NCI-H2029 treated with DMSO at 0.1 percent for 48 hours (cell line): ENCODE measurements at places on chromosomes 2 and 18.

GRCh38 chr2:227782804-227783203 is 30.8 kb upstream of the CCL20 start:
- no peak for DNase-seq

- DNase-seq: no peak
Measured at GRCh38 chr2:235291461-235291860, 202.4 kb upstream of the AGAP1 start.

GRCh38 chr2:36667931-36668330 is 28.6 kb upstream of the VIT start:
- no peak for DNase-seq

GRCh38 chr18:65477455-65477854 is 273.4 kb upstream of the CDH7 start:
- DNase-seq: no peak

DNA sequence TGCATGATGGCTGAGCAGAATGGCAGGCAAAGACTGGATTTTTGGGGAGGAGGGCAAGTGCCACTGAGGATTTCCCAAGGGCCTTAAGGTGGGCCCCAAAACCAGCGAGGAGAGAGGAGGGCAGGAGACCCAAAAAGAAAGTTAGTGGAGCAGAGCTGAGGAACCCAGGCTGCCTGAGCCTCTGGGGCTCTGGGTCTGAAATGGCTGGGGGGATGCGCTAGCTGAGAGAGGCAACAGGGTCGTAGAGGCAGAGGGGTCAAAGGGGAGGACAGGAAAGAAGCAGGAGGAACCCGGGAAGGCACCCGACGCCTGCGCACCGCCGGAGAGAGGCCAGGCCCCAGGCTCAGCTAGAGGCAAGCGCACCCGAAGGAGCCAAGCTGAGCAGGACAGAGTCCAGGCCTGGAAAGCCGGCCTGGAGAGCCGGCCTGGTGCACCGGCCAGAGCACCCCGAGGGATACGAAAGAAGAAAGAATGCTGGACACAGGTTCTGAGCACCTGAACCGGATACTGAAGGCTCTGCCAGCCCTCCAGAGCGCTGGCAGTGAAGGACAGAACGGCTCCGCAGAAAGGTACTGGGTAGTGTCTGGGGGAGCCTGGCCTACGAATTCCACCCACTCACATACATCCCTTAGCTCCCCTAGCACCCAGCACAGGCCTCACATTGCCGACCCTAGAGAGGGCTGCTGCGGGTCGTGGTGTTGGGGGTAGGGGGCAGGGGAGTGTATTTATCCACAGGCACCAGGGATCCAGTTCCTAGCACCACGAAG is 39.5 kb upstream of the ATP6V1B1 start:
- no peak for DNase-seq

DNA sequence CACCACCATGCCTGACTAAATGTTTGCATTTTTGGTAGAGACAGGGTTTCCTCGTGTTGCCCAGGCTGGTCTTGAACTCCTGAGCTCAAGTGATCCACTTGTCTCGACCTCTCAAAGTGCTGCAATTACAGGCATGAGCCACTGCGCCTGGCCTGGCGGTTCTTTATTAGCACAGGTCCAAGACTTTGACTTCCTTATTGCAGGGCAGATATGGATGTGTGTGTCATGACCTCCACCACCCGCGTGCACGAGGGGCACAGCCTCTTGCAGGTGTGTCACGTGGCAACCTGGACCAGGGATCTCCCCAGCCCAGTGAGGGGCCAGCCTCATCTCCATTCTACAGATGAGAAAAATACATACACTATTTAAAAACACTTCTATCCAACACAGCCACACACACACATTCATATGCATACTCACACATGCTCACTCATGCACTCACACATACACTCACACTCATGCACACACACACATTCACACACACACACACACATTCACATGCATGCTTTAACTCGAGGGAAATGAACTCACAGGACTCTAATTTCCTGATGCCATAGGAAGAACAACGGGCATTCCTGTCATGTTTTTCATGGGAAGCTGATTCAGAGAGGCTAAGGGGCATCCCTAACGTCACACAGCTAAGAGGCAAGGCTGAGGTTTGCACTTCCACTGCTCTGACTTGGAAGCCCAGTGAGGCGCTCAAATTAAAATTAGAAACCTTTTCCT is 38.8 kb downstream of the RRM2 start:
- DNase-seq: no peak

DNA sequence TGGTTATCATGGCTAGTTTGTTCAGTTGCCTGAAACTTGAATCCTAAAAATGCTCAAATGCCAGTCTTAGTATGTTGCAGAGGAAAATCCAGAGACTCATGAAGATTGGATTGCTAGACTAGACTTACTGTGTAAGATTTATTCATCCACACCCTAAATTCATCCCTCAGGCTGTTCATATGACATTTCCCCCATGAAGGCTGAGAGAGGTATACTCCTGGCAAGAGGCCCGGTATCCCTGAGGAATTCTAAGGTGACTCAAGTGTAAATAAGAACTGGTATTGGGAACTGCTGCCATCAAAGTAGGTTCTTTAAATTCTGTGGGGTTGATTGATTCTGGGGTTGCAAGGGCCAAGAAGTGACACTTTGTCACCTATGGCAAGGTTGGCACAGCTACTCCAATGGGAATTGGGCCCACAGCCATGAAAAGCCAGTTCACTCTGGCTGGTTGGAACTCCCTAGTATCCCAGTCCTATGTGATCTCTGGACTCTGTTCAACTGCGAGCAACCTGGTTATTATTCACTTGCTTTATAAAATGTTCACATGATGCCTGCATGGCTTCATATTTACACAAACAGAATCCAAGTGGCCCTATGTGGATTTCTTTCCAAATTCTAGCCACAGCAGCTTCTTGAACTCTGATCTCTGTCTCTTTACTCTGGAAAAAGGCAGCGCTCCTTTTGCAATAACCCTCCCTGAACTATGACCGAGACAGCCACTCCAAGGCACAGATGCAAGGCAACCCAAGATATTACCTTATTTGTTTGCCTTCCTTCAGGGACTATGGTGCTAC is 429.1 kb downstream of the CBLN2 start:
- no peak for DNase-seq

- DNase-seq: no peak
Measured at GRCh38 chr18:45104049-45104395, 423.3 kb downstream of the SETBP1 start.

- DNase-seq: no peak
Measured at GRCh38 chr18:29494371-29494770, 1317.4 kb upstream of the CDH2 start.

- DNase-seq: no peak
Measured at GRCh38 chr2:209368914-209369313, 54.9 kb upstream of the MAP2 start.

GRCh38 chr2:120108749-120109148 is 95.9 kb downstream of the EPB41L5 start:
- DNase-seq: no peak

- DNase-seq: no peak
Measured at GRCh38 chr2:203585516-203585915, 50.4 kb upstream of the RAPH1 start.

DNA sequence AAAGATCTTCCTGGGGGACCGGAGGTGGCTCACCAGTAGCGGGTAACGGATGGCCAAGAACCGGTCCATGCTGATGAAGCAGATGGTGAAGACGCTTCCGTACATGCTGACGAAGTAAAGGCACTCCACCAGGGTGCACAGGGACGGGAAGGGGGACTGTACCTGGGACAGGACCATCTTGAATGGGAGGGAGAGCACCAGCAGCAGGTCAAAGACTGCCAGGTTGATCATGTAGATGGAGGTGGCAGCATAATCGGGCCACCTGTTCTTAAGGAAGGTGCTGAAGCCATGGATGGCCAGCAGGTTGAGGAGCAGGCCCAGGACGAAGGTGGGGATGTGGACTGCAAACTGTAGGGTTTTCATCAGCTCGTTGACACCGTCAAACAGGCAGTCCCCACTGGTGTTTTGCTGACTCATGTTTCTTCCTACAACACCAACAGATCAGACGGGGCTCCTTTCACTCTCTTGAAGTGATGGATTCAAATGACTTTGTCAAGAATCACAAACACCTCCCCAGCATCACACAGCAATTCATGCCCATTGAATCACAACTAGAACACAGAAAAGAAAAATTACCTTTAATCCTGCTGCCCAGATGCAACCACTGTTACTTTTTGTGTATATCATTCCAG is 14.4 kb downstream of the GPR55 start:
- DNase-seq: no peak

GRCh38 chr2:129797489-129798300 is 181.8 kb upstream of the RAB6C start:
- no peak for DNase-seq

DNA sequence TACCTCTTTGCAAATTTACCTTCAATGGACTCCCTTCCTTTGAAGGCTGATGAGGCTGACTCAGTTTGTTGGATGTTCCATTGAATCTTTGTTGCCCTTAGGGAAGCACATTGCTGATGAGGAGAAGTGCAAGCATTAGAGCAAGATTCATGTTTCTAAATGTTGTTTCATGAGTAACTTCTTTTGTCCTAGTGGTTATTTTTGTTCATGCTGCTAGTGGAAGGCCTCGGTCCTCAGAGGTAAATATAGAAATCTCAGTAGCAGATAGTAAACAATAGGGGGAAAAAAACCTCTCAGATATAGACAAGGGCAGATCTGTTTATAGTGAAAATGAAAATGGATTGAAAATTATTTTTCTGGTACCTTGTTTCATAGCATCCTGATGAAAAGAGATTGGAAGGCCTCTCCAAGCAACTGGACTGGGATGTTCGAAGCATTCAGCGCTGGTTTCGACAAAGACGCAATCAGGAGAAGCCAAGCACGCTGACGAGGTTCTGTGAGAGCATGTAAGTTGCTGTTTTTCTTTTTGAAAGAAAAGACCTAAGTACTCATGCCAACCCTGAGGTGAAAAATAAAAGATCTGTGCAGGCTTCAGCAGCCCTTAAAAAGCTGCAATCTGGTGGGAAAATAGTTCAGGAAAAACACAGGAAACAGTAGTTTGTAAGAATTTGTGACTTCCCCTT is 104.9 kb downstream of the CERS6 start:
- no peak for DNase-seq

DNA sequence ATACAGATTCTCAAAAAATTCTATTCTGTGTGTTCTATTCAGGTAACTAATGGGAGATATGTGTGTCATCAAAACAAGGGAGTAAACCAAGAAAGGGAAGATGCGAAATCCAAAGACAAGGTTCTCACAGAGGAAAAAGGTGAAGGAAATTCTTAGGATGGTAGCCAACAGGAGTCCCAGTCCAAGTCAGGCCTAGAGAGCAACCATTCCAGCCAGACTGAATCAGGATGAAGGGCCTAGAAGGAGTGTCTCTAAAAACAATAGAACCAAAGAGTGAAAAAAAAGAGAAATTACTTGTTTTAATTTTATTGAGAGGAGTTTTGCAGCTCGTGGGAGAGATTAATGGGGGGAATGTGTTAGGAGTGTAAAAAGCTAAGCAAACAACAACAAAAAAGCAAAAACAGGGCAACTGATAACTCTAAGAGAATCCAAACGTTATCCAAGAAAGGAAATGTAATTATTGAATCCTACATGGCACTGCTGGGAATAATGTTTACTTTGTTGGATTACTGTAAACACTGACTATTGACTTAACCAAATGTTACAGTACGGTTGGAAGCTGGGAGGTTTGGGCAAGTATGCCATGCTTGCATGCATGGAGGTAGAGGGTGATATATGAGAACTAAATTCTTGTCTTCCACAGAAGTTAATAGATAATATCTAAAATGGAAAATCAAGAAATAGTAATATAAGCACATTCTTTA is 12.3 kb downstream of the MAP3K20 start:
- DNase-seq: no peak

DNA sequence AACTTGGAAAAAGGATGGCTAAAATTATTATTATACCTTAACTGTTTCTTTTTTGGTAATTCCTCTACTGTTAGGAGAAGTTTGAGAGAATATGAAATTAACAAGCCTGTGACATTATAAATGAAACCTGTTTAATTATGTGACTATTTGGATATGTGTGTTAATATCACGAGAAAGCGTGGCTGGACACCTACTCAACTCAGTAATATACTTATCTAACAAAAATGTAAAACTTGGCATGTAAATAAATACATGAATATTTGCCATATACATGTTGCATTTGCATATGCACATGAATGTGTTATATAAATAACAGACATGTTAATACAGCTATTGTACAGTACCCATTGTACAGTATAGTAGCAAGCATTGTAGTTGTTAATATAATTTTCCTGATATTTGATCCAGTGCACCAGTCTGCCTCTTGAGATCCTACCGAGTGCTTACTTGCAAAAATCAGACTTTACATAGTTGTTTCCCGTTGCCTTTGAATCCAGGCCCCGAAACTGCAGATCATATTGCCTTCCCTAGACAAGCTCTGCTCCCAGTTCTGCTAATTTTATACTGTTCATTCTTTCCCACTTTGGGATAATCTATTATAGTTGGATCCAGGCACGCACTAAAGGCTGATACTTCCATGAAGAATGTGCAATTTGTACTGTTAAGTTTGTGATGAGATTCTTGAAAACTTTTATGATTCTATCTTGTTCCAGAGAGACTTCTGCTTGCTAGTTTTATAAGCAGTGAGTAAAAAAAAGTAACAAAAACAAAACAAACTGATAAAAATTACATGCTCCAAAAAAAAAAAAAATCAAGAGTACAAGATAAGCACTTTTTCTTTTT is 395.6 kb downstream of the ARHGAP15 start:
- no peak for DNase-seq

GRCh38 chr2:23241611-23242245 is 143.3 kb upstream of the KLHL29 start:
- no peak for DNase-seq

DNA sequence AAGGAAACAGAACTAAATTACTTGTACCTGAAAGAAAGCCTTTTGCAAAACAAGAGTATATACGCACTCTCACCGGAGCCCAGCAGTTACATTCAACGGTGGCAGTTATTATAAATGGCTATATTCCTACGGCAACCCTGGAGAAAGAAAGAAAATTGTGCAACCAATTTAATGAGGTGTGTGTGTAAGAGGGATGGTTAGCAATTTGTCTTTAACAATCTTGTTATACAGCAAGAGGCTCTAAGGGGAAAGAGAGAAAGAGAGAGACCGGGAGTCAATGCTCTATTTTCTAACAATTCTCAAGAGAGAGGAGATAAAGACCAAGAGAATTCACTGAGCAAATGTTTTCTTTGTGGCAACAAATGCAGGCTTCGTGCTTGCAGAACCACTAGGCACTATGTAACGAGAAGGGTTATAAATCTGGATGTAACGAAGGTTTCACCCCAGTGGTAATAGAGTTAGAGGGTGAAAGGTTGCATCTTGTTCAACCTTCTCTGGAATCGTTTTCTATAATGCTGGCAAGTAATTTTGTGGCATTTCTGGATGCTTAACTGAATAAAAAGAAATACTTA is 359.1 kb upstream of the SPRED2 start:
- DNase-seq: no peak

DNA sequence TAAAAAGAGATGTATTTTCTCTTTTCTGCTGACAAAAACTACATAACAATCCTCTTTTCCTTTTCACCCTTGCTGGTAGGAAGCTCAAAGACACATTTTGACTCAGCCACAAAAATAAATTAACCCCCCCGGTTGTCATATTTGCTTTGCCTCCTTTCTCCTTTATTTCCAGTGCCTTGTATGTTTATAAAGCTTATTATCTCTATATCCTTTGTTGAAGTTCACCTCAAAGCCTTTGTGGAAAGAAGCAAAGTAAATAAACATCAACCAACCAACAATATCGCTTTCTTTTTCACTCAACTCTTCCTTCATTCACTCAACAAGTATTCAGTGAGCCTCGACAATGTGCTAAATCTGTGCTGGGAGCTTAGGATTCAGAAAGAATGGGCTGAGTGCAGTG is 276.5 kb upstream of the ID2 start:
- no peak for DNase-seq

- no peak for DNase-seq
Measured at GRCh38 chr18:36711014-36711725, 117.6 kb downstream of the TPGS2 start.
